ENCODE measurements at places on chromosomes 4 and X.

DNA sequence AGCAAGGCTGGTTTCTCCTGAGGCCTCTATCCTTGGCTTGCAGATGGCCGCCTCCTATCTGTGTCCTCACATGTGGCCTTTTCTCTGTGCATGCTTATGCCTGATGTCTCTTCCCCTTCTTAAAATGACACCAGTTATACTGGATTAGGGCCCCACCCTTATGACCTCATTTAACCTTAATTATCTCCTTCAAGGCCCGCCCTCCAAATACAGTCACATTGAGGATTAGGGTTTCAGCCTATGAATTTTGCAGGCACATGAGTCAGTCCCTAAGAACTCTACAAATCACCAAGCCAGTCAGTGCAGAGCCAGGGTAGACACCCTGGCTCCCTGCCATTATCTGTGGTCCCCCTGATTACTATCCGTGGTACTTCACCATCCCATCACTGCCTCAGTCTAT lies 51.6 kb downstream of the MAML3 start:
- DNase-seq = no peak

GRCh38 chr4:184807256-184807655 lies 18.5 kb downstream of the ACSL1 start:
- no peak for DNase-seq

DNA sequence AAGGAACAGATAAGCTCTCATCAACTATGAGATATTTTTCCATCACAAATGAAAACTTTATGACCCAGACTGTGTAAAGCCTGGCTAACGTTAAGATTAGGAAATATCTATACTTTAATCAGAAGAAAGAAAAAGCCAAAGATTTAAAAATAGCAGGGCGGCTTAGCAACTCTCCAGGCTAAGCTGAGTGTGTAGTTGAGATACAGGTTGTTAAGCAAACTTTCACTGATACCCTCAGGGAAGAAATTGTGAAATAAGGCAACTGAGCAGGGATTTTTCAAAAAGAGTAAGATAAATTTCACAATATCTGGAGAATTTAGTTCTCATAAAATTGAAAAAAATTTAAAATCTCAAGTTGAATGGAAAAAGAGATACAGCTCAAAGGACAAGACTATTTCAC lies 382.0 kb downstream of the RAPGEF2 start:
- DNase-seq = no peak

- no peak for DNase-seq
Observed at GRCh38 chrX:112738347-112739033, 58.8 kb upstream of the LHFPL1 start.

DNA sequence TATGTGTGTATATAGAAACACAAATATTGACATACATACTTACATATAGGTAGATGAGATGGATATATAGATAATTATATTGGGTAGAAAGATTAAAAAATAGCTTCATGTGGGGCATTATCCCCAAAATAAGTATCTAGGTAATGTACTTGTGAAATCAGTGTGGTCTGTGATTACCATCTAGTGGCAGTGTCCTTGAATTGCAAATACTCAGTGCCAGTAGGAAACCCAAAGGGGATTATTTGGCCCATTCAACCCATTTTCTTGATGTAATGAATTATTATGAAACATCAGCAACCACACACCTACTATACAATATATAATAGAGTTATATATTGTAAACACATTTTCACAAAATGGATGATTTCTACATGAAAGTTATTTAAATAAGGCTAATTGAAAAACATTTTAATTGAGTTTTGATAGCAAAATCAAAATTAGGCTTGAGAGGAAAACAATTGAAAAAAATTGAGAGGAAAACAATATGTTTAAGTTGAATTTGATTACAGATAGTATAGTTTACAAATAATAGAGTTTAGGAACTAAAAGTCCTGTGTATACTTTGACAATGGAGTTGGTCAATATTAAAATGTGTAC lies 389.4 kb downstream of the GALNTL6 start:
- DNase-seq = peak; percentile 50

- DNase-seq = no peak
Observed at GRCh38 chr4:7157666-7158065, 34.7 kb upstream of the SORCS2 start.

DNA sequence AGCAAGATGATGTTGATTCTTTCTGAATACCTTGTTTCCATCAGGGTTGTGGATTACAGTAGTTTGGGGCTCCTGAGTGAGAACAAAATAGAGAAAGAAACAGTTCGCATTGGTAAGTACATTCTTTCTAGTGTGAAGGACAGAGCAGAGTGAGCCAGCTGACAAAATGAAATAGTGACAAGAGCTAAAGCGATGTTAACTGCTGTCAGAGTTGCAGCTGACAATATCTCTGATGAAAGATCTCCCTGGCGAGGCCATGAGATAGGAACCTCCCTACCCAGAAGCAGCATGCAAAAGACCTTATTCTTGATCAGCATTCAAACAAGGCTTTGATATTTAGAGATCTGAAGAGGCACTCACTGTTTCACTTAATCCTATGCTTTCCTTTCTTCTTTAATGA lies 258.6 kb downstream of the CAMK2D start:
- DNase-seq = no peak

GRCh38 chr4:165489786-165490185 lies 111.0 kb downstream of the CPE start:
- DNase-seq = peak; percentile 9

DNA sequence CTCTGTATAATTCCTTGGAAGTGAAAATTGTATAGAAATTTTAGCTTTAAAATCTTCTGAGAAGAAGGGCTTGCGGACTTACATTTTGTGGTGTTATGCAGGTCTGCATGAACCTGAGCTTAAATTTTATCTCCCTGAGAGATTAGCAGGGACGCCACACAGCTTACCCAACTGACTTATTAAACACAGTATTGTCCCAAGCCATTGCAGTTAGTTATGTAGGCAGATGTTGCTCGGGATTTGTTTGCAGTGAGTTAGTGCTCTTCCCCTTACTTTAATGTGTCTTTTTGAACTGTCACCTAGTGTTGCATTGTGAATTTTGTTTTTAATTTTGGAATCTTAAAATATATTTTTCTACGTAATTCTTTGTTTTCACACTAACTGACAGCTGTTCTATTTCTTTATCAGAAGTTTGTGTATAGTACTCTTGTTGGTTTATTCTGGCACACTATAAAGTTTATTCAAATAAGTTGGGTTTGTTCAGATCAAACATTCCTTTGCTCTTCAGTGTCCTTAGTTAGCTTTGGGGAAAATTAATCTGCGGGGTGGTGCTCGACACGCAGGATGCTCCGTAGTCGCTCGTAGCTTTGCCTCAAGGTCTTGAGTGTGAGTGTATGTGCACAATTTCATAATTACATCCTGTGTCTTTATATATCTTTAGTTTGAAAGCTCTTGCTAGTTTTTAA lies 145.4 kb downstream of the STIM2 start:
- no peak for DNase-seq

Measured in AG10803 (cell line).